ENCODE measurements at places on chromosomes 1 and 21.

GRCh38 chr1:216888731-216889130 is 165.5 kb upstream of the ESRRG start:
- no peak for DNase-seq

GRCh38 chr1:111732718-111733117 is 6.5 kb downstream of the INKA2 start:
- no peak for DNase-seq

DNA sequence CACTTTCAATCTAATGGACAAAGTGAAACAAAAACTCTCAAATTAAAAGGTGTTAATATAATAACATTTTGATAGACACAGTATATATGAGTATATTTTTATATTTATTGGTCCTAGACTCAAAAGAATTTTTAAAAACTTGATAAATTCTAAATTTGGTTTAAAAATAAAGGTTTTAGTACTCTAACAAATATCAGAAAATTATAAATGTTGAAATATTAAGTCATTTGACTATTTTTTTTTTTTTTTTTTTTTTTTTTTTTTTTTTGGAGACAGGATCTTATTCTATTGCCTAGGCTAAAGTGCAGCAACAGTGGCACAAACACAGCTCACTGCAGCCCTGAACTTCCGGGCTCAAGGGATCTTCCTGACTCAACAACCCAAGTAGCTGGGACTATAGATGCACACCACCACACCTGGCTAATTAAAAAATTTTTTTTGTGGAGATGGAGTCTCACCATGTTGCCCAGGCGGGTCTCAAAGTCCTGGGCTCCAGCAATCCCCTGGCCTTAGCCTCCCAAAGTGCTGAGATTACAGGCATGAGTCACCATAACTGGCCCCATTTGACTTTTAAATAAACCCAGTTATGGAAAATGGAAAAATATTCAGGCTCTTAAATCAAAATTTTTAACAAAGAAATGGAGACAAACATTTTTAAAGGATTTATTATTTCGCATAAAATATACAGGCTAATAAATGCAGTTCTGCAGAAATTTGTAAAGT is 60.8 kb upstream of the RBM34 start:
- no peak for DNase-seq

- peak; percentile 54 for DNase-seq
These were observed 34.0 kb downstream of the MAP3K7CL start for GRCh38 chr21:29164323-29164942.

DNA sequence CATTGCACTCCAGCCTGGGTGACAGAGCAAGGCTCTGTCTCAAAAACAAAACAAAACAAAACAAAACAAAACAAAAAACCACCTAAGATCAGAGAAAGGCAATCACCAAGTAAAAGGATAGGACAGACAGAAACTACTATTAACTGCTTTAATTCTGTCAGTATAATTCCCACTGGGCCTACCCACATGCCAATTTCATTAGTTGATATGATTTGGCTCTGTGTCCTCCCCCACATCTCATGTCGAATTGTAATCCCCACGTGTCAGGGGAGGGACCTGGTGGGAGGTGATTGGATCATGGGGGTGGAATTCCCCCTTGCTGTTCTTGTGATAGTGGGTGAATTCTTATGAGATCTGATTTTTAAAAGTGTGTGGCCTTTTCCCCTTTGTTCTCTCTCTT is 27.2 kb upstream of the CAPZB start:
- no peak for DNase-seq

DNA sequence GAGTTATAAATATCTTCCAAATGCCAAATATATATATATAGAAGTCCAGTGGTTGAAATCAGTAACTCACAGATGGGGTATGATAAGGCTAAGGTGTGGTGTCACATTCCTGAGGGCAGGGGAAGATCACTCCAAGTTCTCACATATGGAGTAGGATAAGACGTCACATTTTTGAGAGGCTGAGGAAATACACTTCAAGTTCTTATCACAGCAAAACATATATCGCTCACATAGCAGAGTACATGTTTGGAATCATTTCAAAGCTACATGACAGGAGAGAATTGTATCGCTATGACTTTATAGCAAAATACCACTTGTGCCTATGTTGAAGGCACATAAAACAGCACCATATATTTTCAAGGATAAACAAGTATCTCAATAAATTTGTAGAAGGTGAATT is 55.1 kb downstream of the RBM11 start:
- no peak for DNase-seq

GRCh38 chr1:234217316-234217840 is 155.9 kb upstream of the COA6 start:
- no peak for DNase-seq

DNA sequence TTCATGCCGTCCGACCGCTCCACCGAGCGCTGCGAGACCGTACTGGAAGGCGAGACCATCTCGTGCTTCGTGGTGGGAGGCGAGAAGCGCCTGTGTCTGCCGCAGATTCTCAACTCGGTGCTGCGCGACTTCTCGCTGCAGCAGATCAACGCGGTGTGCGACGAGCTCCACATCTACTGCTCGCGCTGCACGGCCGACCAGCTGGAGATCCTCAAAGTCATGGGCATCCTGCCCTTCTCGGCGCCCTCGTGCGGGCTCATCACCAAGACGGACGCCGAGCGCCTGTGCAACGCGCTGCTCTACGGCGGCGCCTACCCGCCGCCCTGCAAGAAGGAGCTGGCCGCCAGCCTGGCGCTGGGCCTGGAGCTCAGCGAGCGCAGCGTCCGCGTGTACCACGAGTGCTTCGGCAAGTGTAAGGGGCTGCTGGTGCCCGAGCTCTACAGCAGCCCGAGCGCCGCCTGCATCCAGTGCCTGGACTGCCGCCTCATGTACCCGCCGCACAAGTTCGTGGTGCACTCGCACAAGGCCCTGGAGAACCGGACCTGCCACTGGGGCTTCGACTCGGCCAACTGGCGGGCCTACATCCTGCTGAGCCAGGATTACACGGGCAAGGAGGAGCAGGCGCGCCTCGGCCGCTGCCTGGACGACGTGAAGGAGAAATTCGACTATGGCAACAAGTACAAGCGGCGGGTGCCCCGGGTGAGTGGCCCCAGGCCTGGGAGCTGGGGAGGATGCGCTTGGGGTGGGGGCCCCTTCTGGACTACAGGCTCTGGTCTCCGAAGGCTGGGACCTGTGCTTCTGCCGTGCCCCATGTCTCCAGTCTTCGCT is 1.1 kb downstream of the SKI start:
- no peak for DNase-seq

GRCh38 chr1:204746838-204747442 is 61.4 kb upstream of the LRRN2 start:
- peak; percentile 60 for DNase-seq

- DNase-seq: peak; percentile 46
These were observed 63.6 kb upstream of the DENND1B start for GRCh38 chr1:197838836-197839235.

GRCh38 chr1:87766737-87767136 is 438.1 kb downstream of the LMO4 start:
- DNase-seq: no peak

GRCh38 chr1:231643071-231643934 is 16.7 kb downstream of the DISC1 start:
- no peak for DNase-seq

- no peak for DNase-seq
These were observed 5.3 kb upstream of the DPT start for GRCh38 chr1:168734271-168734670.

DNA sequence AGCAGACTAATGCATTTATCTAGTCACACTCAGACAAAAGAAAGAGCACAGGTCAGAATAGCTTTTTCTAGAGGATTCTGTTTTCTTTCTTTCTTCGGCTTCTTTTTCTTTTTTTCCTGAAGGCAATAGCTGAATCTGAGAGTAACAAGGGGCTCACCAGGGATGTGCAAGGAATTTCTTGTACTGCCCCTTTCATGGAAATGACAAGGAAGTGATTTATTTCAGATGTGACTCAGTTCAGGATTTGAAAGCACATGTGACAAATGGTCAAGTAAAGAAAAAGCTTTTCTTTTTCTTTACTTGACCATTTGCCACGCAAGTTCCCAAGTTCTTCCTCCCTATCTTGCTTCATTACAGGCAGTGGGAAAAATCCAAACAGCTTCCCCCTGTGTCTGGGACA is 202.0 kb downstream of the GABPA start:
- DNase-seq: no peak

- no peak for DNase-seq
These were observed 200.8 kb upstream of the VAMP3 start for GRCh38 chr1:7570311-7570710.

GRCh38 chr1:230323686-230324085 is 102.4 kb downstream of the PGBD5 start:
- no peak for DNase-seq

- DNase-seq: no peak
These were observed 346.4 kb upstream of the AJAP1 start for GRCh38 chr1:4307911-4308545.

- DNase-seq: no peak
These were observed 39.3 kb upstream of the NLRP3 start for GRCh38 chr1:247376659-247377058.

DNA sequence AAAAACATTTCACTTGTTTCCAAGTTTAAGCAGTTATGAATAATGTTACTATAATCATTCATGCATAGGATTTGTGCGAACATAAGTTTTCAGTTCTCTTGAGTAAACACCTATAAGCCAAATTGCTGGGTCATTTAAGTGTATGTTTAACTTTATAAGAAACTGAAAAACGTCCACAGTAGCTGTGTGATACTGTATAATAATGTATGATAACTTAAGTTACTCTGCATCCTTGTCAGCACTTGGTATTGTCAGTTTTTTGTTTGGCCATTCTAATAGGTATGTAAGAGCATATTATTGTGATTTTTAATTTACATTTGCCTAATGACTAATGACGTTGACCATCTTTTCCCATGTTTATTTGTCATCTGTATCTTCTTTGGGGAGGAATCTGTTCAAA is 14.4 kb upstream of the SLC35A3 start:
- DNase-seq: no peak

DNA sequence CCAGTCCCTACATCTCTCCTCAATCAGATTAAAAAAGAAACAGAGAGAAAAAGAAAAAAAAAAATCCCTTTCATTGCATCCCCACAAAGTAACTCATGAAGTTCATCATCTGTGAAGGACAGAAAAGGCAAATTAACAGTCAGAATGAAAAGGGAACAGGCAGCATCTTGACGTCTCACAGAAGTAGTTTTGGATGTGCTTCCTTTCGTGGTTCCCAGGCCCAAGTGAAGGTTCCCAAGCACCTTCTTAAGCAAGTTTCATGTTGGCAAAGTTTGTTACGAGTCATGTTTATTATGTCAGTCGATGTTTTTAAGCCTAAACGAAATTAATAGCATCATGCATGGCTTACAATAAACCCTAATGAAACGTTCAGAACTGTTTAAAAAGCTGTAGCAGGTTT is 475.2 kb downstream of the SETD4 start:
- DNase-seq: no peak

DNA sequence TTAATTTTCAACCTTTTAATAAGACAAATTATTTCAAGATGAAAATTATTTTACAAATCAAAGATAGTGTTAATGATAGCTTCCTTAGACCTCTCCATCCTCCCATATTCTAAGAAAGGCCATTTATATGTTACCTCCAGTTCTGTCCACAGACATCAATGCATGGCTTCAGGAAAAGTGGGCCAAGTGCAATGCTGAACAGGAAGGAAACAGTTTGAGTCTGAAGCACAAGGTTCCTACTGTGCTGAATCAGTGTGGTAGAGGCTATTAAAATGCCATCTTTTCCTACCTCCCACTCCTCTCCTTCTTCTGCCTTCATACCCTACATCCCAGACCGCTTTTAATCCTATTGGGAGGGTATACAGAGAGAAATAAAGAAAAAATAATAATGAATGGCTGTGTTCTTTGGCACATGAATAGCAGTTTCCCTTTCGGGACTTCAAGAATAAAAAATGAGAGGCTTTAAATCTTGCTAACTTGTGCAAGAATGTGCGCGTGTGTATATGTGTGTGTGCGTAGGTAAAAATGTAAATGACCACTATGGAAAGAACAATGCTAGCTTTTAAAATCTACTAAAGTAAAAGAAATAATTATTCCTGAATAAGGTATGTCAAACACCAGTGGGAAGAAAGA is 62.6 kb upstream of the C1orf105 start:
- no peak for DNase-seq

DNA sequence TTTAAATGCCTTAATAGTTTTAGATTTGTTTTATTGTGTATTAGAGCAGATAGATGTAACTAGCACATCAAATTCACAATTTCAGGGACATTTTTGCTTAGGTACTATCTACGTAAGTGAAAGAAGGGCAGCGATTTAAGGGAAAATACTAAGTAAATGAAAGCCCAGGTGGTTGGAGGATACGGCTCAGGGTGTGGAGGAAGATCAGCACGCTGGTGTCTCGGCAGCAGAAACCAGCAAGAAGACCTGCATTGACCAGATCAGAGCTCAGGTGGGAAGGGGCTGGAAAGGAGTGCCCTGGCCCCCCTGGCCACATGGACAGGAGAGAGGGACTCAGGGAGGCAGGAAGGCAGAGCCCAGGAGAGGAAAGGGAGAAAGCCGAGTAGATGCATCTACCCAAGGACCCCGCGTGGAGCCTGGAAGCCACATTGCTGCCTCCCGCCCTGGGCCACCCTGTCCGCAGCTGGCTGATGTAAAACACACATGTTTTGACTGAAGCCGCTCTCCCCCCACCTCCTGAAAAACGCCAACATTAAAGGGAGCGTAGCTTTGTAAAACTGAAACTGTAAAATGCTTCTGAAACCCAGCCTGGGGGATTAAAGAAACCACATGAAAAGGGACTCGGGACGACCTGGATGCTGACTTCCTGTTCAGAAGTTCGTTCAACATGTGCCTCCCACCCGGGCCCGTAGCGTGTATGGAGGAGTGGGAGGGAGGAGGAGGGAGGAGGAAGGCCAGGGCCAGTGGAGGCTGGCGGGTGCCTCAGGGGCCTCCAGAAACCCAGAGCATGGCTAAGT is 72.6 kb upstream of the TARDBP start:
- DNase-seq: no peak

GRCh38 chr1:229266832-229267500 is 3.9 kb upstream of the RAB4A start:
- no peak for DNase-seq

- DNase-seq: peak; percentile 70
These were observed 238.0 kb upstream of the TMEM51 start for GRCh38 chr1:14915356-14916054.

GRCh38 chr1:203504400-203505250 is 10.7 kb downstream of the OPTC start:
- peak; percentile 87 for DNase-seq

DNA sequence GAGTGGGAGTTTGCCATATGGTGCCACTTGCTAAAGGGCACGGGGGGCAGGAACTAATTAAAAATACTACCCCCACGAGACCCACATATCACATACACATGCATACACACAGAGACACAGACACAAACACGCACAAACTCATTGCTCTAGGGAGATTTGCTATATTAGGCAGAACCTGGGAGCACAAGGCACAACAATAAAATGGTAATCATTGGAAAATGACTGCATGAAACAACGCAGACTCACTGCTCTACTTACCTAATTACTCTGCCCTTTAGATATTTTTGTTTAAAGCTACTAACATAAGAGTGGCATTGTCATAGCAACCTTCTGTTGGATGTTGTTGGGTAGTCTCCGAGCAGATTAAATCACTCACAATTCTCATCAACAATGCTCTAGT is 20.3 kb upstream of the RGS4 start:
- DNase-seq: no peak

GRCh38 chr1:25836695-25837094 is 16.9 kb downstream of the MTFR1L start:
- no peak for DNase-seq

Measured in HTR-8/SVneo (cell line).